ENCODE measurements at places on chromosomes 5 and 9.

DNA sequence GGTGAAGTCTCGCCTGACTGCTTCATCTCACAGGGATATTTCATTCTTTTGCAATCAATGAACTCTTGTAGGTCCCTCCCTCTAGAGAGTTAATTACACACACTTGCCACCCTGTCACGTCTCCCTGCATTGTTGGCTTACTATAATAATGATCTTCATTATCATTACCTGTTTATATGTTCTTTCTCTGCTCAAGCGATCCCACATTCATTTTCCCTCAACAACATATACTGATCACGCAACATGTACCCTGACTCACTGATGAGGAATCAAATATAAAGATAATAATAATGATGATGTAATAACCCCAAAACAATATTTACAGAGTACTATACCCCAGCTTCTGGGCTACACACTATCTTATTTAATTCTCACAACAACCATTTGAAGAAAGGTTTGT lies 88.5 kb downstream of the FEM1C start:
- no peak for DNase-seq

DNA sequence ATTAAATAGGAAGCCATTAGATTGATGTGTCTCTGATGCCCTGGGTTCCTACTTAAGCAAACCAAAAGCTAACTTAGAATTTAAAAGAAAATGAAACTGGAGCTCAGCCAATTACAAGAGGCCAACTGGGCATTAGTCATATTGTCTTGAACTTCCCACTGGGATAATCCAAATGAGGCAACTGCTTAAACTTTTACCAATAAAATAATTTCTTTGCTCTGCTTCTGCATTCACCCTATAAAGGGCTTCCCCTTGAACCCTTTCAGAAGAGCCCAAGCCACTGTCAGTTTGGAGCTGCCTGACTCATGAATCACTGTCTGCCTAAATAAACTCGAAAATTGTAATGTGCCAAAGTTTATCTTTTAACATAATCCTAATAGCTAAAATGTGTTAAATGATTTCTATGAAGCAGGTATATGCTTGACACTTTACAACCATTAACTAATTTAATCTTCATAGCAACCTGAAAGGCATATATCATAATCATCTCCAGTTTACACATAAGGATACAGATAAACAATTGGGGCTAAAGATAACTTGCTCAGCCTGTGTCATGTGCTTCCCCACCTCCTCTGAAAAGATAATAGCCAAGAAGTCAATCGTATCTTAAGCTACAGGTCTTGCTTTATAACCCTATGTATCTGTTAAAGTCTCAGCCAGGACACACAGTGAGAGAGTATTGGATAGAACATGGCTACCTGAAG lies 11.5 kb downstream of the GPR150 start:
- DNase-seq, result no peak

- no peak for DNase-seq
Observed at GRCh38 chr5:54329731-54330709, 19.6 kb upstream of the ARL15 start.

DNA sequence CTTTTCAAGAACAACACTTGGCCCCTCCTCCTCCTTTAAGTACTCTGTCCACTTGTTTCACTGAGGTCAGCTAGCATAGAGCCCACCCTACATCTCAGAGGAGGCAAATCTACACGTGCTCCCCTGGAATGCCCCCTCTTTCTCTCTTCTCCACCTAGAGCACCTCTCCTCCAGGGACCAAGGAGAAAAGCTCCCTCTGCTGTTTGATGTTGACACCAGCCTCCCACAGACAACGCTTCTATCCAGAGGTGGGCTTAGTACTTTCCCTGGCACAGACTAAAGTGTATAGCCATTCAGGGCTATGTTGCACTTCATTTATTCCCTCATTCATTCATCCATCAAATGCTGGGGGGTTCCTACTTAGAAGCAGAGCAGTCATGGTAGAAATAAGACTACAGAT lies 68.2 kb upstream of the TAF1L start:
- no peak for DNase-seq

DNA sequence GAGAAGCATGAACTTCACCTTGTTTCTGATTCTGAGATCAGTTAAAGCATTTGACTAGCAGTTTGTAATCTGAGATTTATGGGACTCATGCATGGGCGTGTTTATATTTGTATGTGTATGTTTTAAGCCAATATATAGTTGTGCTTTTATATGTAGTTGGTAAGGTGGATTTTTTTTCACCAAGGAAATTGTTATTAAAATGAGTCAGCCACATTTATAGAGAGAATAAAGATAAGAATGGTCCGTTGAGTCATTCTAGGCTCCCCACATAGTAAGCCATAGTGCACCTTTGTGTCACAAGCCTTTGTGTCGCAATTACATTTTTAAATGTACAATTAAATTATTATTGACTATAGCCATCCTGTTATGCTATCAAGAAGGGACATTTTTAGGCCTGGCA lies 89.0 kb downstream of the NLN start:
- no peak for DNase-seq

DNA sequence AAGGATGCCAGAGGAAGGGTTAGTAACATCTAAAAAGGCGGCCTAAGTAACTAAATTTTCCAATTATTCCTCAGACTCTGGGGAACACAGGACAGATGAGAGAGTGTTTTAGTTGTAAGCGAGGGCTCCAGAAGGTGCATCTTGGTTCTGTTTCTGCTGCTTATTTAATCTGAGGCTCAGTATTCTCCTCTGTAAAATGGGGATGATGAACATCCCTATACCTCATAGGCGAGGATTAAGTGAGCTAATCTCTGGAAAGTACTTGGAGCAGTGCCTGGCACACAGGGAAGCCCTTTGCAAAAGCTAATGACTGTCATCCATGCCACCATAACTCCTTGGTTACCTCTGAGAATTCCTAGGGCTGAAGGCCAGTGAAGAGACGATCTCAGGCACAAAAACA lies 59.0 kb downstream of the SHB start:
- DNase-seq, result no peak

DNA sequence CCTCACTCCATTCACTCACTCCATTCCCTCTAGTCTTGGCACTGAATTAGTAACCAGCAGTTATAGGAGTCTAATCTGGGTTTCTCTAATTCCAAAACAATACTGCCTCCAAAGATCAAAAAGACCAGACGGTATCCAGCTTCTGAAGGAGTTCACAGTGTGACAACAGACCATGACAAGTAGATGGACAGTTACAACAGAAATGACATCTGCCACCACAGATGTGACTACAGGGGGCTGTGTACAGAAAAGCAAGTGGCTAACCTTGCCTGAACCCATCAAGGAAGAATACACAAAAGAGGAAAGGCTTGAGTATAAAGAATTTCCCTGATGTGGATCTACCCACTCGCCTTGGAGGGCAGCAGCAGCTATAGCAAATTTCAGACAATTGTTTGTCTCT lies 112.4 kb downstream of the ACTL7B start:
- no peak for DNase-seq

- no peak for DNase-seq
Observed at GRCh38 chr9:92960561-92961290, 13.4 kb downstream of the FGD3 start.

DNA sequence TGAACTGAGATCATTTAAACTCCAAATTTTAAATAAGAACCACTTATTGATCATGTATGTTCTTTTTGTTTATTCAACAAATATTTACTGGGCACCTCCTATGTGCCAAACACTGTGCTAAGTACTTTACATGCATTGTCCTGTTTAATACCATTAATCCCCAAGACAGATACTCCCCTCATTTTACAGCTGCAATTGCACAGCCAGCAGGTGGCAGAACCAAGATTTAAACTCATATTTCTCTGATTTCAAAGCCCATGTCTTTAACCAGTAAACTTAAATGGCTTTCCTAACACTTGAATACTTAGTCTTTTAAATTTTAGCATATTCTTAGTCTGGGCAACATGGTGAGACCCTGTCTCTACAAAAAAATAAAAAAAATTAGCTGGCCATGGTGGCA lies 43.4 kb upstream of the KIAA1958 start:
- DNase-seq, result peak; percentile 7

DNA sequence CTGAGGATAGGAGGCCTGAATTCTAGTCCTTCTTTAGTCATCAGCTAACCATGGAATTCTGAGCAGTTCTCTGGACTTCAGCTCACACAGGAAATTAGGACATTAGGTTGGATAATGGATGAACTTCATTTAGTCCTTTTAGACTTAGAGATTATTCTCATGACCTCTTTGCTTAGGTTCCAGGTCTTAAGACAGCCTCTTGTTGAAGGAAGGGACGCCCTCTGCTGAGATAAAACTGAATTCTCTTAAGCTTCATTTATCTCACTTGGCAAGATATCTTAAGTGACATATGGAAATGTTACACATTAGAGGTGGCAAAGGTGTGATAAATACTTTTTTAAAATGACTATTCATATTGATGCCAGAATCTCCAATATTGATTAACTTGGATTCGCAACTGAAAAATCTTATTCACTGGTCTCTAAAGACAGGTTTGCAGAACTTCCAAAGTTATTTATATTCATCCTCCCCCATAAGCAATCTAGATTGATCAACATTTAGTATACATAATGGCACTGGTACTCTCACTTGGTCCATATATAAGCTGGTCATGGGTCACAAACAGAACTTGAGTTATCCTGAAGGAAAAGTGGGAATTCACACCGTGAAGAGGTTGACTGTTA lies 16.9 kb upstream of the ZNF366 start:
- DNase-seq, result no peak

GRCh38 chr5:107483231-107484024 lies 187.3 kb downstream of the EFNA5 start:
- no peak for DNase-seq

DNA sequence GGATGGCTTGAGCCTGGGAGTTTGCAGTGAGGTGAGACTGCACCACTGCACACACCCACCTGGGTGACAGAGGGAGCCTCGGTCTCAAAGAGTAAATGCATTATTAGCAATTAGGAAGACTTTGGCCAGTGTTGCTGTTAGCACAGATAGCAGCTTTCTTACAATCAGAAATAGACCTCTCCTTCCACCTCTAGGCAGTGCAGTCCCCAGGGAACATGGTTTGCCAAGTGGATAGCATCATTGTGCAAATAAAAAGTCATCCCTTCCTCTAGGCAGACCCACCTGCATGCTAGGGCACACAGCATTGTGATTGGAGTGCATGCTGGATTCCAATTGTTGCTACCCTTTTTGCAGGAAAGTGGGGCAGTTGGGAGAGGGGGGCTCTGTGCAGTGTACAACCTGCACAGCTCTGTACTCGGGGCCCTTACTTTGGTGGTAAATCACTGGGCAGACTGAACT lies 77.9 kb upstream of the KLF9 start:
- no peak for DNase-seq

GRCh38 chr9:75891277-75891741 lies 836 bp downstream of the PCSK5 start:
- DNase-seq, result no peak

DNA sequence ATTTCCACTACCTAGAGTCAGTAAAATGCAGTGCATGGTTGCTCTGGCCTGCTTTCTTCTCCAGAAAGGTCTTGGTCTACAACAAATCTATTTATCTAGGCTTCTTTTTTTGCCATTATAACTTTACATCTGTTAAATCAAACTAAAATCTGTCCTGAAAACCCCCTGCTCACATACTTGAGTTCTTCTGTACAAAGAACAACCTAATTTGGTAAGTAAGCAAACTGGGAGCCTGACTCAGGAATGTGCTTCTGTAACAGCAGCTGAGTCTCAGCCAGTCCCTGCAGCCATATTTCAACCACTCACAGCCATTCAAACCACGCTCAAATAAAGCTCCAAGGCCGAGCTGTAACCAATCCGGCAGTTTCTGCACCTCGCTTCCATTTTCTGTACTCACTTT lies 95.8 kb downstream of the PLPP1 start:
- DNase-seq, result no peak

- DNase-seq, result no peak
Observed at GRCh38 chr9:90514877-90515276, 127.7 kb downstream of the DIRAS2 start.

DNA sequence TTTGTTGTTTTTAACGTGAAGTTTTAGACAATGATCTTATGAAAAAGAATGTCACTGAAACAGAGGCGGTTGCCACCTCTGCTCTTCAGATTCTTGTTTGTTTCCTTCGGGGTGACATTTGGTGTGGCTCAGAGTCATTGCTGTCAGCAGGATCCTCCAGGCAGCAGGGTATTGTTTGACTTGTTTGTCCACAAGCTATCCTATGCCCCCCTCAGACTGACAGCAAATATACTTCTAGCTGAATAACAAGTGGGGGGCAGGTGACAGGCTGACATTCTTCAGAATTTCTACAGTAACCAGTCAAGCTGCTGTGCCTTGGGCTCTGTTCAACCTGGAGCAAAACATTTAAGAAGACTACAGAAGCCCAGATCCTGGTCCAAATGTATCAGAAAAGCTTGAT lies 383.3 kb downstream of the YTHDC2 start:
- DNase-seq, result no peak

GRCh38 chr5:179371121-179371510 lies 25.9 kb upstream of the ADAMTS2 start:
- no peak for DNase-seq

- no peak for DNase-seq
Observed at GRCh38 chr9:133121915-133122550, 993 bp upstream of the RALGDS start.

DNA sequence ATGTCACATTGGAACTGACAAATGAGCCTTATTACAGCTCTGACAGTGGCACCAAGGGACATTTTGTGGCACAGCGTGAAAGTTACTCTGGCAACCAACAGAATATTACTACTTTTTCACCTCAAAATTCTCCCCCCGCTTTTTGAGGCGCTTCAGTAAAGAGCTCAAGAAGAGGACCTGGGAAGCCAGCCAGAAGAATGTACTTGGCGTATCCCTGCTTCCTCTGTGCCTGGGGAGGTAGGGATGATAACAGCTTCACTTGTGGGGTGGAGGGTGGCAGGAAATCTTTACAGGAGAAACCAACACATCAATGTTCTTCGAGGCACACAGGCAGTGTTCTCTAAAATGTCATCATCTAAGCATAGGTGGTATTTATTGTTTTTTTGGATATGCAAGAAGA lies 624.1 kb downstream of the NR2F1-AS1 start:
- no peak for DNase-seq

- peak; percentile 38 for DNase-seq
Observed at GRCh38 chr9:111983484-111983908, 86.9 kb downstream of the UGCG start.

DNA sequence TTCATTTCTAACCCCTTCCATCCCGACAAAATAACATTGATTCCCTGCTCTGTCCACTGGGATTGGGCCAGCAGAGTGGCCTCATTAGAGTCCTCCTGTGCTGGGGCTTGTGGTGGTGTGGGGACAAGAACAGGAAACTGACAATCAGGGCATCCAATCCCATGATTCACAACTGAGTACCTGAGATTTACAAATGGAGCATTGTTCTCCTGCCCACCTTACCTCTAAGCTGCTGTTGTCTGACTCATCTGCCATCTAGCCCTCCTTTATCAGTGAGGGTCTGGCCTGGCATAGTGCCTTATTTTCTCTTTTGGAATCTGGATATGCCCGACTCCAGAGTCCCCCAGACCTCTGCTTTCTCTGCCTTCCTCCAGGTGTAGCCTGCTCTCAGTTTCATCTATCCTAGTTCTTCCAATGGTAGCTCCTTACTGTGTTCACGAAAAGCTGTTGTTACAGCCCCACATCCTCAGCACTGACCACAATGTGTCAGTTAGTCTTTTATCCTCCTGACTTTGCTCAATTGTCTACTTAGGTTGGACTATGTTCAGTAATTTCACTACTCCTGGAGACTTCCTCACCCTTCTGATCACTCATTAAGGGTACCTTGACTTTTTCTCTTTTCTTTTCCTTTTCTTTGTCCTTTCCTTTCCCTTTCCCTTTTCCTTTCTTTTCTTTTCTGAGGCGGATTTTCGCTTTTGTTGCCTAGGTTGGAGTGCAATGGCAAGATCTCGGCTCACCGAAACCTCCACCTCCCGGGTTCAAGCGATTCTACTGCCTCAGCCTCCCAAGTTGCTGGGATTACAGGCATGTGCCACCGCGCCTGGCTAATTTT lies 13.4 kb downstream of the WNT8A start:
- DNase-seq, result no peak

- DNase-seq, result no peak
Observed at GRCh38 chr9:1337169-1337568, 287.0 kb downstream of the DMRT2 start.
